Activated CD8-positive, alpha-beta T cell treated with anti-CD3 and anti-CD28 coated beads, Interleukin-2, amount 10 ng/mL, durations not matched to agents 7 days and 5 days (primary cell): ENCODE measurements at places on chromosomes 11 and 22. TPM values are rescaled to one million over a fixed set of nuclear protein-coding genes. Genes with fewer than 3 reads are reported as not detected.

The UPK3A gene
- total RNA-seq: not detected

The SYT13 gene
- total RNA-seq: not detected

The HEPN1 gene
- total RNA-seq: not detected

The C11orf52 gene
- total RNA-seq: not detected

The DEUP1 gene
- not detected for total RNA-seq

The MOV10L1 gene
- not detected for total RNA-seq

The TBX10 gene
- total RNA-seq: not detected
